ENCODE measurements at places on chromosomes 13 and 19.

- DNase-seq: no peak
These were observed 620.6 kb downstream of the GPC6 start for GRCh38 chr13:93847162-93847561.

DNA sequence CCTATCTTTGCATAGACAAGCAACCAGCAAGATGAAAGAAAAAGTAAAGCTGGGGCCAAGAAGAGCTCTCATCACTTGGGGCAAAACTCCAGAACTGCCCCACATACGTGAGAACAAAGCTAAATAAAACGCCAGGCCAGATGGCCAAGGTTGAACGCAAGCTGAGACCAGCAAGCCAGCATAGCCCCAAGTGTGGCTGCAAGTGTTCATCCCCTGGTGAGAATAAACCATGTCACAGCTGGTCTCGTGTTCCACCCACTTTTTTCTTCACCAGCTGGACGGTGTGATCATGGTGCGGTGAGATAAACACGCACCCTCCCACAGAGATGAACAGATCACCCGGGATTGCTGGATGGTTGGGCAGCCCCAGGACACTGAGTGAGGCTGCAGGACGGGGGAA is 109.6 kb upstream of the CACNA1A start:
- no peak for DNase-seq

DNA sequence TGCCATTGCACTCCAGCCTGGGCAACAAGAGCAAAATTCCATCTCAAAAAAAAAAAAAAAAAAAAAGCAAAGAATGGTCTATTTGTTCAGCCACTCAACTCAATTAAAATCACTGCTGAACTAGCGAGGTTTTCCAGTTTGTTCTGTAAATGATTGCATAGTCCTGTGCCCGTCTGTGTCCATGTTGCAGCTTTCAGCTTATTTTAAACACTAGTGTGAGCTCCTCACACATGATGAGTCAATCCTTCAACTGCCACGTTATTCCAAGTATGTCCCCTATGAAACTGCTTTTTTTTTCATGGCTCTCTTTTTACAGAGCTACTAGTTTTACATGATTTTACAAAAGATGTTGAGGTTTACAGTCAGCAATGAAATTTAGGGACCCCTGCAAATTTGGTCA is 12.2 kb downstream of the SUGP2 start:
- no peak for DNase-seq

DNA sequence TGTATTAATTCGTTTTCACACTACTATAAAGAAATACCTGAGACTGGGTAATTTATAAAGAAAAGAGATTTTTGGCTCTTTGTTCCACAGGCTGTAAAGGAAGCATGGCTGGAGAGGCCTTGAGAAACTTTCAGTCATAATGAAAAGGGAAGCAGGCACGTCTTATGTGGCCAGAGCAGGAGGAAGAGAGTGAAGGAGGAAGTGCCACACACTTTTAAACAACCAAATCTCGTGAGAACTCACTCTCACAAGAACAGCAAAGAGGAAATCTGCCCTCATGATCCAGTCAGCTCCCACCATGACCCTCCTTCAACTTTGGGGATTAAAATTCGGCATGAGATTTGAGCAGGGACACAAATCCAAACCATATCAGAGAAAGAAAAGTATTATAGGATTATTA is 1255.9 kb upstream of the MIR17HG start:
- no peak for DNase-seq

DNA sequence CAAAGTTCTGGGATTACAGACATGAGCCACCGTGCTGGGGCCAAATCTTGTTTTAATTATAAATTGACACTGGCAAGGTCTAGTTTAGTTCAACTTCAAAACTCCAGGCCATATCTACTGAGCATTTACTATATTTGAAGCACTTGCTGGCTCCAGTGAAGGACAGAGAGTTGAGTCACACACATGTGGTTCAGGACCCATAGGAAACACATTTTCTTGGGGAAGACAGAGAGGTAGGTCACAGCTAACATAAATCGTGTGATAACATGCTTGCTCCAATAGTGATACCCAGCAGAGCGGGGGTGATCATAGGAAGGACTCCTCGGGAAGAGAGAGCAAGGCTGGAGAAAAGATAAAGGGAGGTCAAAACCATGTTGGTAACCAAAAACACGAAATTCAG is 170.6 kb upstream of the TSC22D1 start:
- DNase-seq: no peak

DNA sequence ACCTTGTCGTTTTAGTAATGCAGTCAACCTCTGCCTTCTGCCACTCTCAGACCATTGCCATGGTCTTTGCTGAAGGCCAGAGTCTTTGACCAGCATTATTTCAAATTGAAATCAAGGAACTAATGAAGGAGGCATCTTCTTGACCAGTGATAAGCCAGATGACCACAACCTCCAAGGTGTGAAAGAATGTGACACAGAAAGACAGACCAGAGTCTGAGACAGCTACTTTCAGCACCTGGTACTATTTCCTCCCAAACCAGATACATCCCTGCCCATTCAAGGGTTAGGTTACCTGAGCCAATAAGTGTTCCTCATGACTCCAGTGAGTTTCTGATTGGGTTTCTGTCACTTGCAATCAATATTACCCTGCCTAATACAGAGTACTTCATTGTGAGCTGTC is 20.3 kb upstream of the RNASEH2B start:
- no peak for DNase-seq

All from activated CD8-positive, alpha-beta memory T cell treated with anti-CD3 and anti-CD28 coated beads for 1 hour (primary cell).